Small intestine (tissue), 16 donors: ENCODE measurements at places on chromosomes 4 and X. TPM values are rescaled to one million over a fixed set of nuclear protein-coding genes. Genes with fewer than 3 reads are reported as not detected.

Gene OPRPN
- not detected for polyA plus RNA-seq

Gene ARR3
- not detected for polyA plus RNA-seq

Gene TNMD
- polyA plus RNA-seq: 0.62 TPM

Gene EPGN
- polyA plus RNA-seq: 0.06 TPM

Gene CYSLTR1
- polyA plus RNA-seq: 1.9 TPM

Gene HMX1
- polyA plus RNA-seq: not detected

Gene PTCHD1
- not detected for polyA plus RNA-seq

Gene SCML1
- 8.1 TPM for polyA plus RNA-seq

Gene EVC2
- 1.3 TPM for polyA plus RNA-seq

Gene CXorf38
- polyA plus RNA-seq: 8.1 TPM

Gene SHROOM2
- 1.4 TPM for polyA plus RNA-seq

- no peaks in the 10 kb centered on the region for H3K27me3 ChIP-seq
- DNase-seq: no peak
- H3K4me3 ChIP-seq: no peak overlapping the region
- no peaks in the 10 kb centered on the region for H3K36me3 ChIP-seq
Measured at GRCh38 chr4:147311956-147312355, 168.9 kb upstream of the EDNRA start.

DNA sequence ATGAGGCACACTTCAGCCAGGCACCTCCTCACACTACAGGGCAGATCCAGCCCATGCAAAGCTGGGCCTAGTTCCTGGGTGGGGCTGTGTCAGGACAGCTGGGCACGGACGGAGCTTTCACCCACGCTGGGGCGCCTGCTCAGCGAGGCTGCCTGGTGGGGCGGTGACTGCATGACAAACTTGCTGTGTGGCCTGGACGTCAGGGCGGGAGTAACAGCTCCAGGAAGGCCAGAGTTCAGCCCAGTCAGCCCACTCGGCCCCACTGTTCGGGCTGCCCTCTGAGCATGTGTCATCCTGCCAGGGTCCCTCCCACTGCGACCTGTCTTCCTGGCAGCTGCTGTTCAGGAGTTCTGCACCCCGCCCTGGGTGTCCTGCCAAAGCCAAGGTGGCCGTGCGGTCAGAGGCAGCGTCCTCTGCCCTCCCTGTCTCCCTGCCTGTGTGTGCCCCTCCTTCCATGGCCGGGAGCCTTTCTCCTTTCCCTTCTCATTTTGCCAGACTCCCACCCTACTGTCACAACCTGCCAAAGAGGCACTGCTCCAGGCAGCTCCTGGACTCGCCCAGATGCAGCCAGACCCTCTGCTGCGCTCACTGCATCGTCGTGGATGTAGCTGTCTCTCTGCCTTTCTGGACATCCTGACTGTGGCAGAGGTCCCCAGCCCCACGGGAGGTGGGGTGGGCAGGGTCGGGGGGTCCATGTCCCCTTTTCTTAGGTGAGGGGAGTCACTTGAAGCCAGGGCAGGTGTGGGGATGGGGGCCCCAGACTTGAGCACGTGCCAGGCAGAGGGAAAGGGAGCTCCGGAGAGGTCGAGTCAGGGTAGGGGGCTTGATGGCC is 33.0 kb upstream of the KIAA0232 start:
- no peak overlapping the region for H3K4me3 ChIP-seq
- peak overlapping the region; percentile 94 for H3K27ac ChIP-seq
- peak; percentile 99 for DNase-seq

DNA sequence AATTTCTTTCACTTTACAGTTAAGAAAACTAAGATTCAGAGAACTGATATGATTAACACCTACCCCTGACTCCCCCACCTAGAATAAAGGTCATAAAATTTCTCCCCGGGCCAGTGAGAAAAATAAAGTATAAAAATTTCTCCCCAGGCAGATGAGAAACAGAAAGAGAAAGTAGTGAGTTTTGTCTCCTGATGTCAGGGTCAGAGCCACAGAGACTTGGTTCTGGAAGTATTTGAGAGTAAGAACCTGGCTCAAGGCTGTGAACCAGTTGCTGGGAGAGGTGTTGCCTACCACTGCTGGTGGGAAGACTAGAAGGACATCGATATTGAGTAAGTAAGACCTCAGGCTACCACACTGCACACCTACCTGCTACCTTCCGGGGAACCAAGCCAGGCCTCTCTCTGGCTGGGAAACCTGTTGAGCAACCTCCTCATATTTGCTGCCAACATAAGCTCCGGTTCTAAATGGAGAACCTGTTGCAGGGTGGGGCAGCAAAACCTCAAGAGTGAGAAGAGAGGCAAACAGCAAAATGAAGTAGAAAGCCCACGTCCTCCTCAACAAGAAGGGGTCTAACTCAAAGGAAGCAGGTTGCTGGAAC is 104.2 kb upstream of the PUDP start:
- DNase-seq: peak; percentile 43
- peaks cover 3% of the 10 kb centered on the region for H3K4me1 ChIP-seq
- H3K4me3 ChIP-seq: no peak overlapping the region
- H3K27me3 ChIP-seq: no peaks in the 10 kb centered on the region
- no peak overlapping the region for H3K27ac ChIP-seq
- no peaks in the 10 kb centered on the region for H3K36me3 ChIP-seq

DNA sequence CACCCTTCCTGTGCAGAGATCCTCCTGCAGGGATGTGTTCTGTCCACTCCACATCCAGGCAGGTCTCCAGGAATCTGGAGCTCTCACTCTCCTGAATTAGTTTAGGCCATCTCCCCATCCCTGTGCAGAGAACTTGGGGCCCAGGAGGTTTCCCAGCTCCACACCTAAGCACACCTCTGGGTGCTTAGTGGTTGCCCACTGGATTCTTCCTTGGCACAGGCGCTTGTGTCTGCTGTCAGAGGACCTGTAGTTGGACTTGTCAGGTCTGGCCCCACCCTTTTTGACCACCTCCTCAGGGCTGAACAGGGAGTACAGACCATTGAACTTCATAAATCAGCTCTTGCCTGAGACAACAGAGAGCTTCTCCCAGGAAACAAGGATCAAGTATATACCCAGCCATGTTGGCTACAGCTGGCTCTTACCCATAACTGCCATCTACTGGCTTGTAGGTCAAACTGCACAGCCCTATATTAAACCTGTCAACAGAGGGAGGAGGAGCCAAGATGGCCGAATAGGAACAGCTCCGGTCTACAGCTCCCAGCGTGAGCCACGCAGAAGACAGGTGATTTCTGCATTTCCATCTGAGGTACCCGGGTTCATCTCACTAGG is 275.5 kb downstream of the PPARGC1A start:
- no peak overlapping the region for H3K27ac ChIP-seq
- H3K36me3 ChIP-seq: no peaks in the 10 kb centered on the region
- no peaks in the 10 kb centered on the region for H3K4me1 ChIP-seq
- no peak overlapping the region for H3K4me3 ChIP-seq

GRCh38 chr4:76055016-76055415 is 19.1 kb upstream of the CXCL11 start:
- DNase-seq: peak; percentile 35
- H3K4me1 ChIP-seq: peaks cover 2% of the 10 kb centered on the region
- no peaks in the 10 kb centered on the region for H3K36me3 ChIP-seq
- H3K27me3 ChIP-seq: no peaks in the 10 kb centered on the region

GRCh38 chrX:133697656-133698055 is 282.4 kb upstream of the GPC4 start:
- no peaks in the 10 kb centered on the region for H3K36me3 ChIP-seq
- no peak overlapping the region for H3K4me3 ChIP-seq
- no peaks in the 10 kb centered on the region for H3K4me1 ChIP-seq
- H3K27ac ChIP-seq: no peak overlapping the region
- no peaks in the 10 kb centered on the region for H3K27me3 ChIP-seq

DNA sequence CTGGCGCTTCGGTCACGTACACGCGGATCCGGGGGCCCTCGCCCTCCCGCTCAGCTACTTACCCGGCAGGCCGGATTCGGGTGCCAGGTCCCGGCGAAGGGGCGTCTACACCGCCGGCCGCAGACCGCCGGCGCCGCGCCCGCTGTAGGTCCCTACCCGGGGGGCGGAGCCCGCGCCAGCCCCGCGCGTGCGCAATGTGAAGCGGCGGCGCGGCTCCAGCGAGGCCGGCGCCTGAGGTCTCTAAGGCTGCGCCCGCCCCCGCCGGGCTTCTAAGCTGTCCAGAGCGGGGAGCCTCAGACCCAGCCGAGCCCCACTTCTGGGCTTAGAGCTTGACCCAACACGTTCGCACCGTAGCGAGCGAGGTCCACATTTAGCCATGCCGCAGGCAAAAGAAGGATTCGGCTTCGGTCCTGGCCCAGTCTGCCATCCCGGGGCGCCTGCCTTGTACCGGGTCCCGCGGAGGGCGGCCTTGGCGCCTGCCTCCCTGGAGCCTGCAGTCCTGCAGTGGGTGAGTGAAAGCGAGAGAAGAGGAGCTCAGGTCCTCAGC is at the start of gene ZNF518B:
TSS of gene ZNF518B (minus strand) at position 172 of the 547 bp plus-strand sequence. CDS start 11,098 bp downstream, outside the sequence.
- no peaks in the 10 kb centered on the region for H3K4me1 ChIP-seq
- H3K27ac ChIP-seq: peak within 1 kb of the TSS; percentile 84
- peaks cover 7% of the 10 kb centered on the region for H3K27me3 ChIP-seq
- no peaks in the 10 kb centered on the region for H3K36me3 ChIP-seq

DNA sequence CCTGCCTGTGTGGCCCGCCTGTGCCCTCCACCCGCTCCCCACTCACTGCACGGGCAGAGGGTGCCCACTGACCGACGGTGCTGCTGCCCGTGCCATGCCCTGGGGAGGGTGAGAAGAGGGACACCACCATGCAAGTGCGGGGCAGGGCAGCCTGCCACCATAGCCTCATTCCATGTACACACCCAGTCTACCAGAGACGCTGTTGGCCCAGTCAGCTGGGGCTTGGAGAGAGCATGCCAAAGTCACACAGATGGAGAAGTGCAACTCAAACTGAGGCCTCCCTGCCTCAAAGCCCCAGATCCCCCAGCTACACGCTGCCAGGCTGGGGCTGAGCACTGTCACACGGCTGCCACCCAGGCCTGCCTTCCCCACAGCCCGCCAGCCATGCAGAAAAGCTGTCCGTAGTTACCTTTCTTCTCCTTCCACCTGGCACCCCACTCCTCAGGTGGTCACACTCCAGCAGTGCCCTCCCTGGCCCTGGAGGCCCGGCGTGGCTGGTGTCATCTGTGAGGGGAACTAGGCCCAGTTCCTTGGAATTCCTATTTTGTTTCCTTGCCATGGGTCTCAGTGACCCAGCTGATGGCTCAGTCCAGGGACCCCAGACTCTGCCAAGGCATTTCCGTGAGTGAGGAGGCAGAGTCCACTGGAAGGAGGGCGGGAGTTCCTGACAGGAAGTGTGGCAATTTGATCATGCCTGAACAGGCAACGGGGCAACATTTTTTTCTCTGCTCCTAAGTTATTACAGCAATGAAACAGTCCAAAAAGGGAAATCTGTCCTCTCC is at the start of gene SLC2A9:
TSS of gene SLC2A9 (minus strand) at position 627 of the 782 bp plus-strand sequence. CDS start at position 559, 68 bp downstream.
- peak within 1 kb of the TSS; percentile 66 for H3K27ac ChIP-seq
- H3K4me1 ChIP-seq: peaks cover 29% of the 10 kb centered on the region
- H3K36me3 ChIP-seq: no peaks in the 10 kb centered on the region
- peak; percentile 84 for DNase-seq
- no peak within 1 kb of the TSS for H3K4me3 ChIP-seq
- H3K27me3 ChIP-seq: no peaks in the 10 kb centered on the region

- no peak for DNase-seq
- H3K27me3 ChIP-seq: no peaks in the 10 kb centered on the region
- H3K36me3 ChIP-seq: no peaks in the 10 kb centered on the region
- H3K4me1 ChIP-seq: no peaks in the 10 kb centered on the region
- H3K4me3 ChIP-seq: no peak overlapping the region
Measured at GRCh38 chr4:183755596-183755995, 96.5 kb downstream of the TRAPPC11 start.

GRCh38 chr4:125331116-125331515 is 16.4 kb downstream of the FAT4 start:
- no peak overlapping the region for H3K27ac ChIP-seq
- no peaks in the 10 kb centered on the region for H3K36me3 ChIP-seq
- DNase-seq: no peak
- H3K4me3 ChIP-seq: no peak overlapping the region

- no peaks in the 10 kb centered on the region for H3K36me3 ChIP-seq
- H3K27ac ChIP-seq: no peak overlapping the region
- no peaks in the 10 kb centered on the region for H3K4me1 ChIP-seq
- H3K4me3 ChIP-seq: no peak overlapping the region
Measured at GRCh38 chr4:31261632-31262031, 541.5 kb downstream of the PCDH7 start.

GRCh38 chr4:76674983-76675382 is 223.0 kb downstream of the SOWAHB start:
- H3K27me3 ChIP-seq: no peaks in the 10 kb centered on the region
- H3K36me3 ChIP-seq: peaks cover 2% of the 10 kb centered on the region
- DNase-seq: peak; percentile 95
- no peak overlapping the region for H3K4me3 ChIP-seq
- peaks cover 20% of the 10 kb centered on the region for H3K4me1 ChIP-seq
- H3K27ac ChIP-seq: peak overlapping the region; percentile 71

DNA sequence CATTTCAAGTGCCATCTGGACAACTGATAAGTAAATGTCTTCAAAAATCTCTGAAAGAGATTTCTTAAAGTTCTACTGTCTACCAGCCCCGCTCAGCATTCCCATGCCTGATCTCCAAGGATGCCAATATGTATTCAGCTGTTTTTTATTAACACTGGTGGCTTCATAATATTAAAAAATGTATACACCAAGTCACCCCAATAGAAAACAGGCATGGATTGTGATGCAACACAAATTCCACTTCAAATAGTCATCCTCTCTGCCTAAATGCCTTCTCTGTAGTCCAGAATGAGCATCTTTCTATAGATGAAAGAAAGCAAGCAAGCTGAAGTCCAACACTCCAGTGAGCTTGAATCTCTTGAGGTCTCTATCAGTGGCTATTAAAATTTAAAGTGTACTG is 152.2 kb upstream of the PPARGC1A start:
- H3K27ac ChIP-seq: no peak overlapping the region
- H3K4me3 ChIP-seq: no peak overlapping the region
- no peak for DNase-seq
- no peaks in the 10 kb centered on the region for H3K27me3 ChIP-seq
- no peaks in the 10 kb centered on the region for H3K4me1 ChIP-seq
- no peaks in the 10 kb centered on the region for H3K36me3 ChIP-seq

GRCh38 chr4:113436360-113436759 is 325.2 kb downstream of the CAMK2D start:
- H3K4me3 ChIP-seq: no peak overlapping the region
- DNase-seq: no peak
- no peaks in the 10 kb centered on the region for H3K27me3 ChIP-seq

DNA sequence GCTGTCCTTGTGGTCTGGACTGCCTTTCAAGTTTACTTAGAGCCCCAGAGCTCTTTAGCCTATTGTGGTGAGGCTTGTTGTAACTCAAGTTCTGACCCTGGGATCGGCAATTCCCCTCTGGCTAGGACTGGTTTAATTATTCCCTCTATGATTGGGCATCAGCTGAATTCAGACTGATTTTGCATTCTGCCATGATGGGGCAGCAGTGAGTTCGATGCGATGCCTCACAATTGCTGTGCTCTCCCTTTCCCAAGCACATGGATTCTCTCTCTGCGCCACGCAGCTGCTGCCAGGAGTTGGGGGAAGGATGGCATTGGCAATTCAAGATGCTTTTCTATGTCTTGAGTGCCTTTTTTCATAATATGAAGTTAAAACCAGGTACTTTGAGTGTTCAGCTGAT is 327.8 kb upstream of the CXorf51B start:
- H3K27me3 ChIP-seq: no peaks in the 10 kb centered on the region
- H3K4me3 ChIP-seq: no peak overlapping the region
- H3K4me1 ChIP-seq: no peaks in the 10 kb centered on the region
